Activated T-helper 17 cell treated with anti-CD3 and anti-CD28 coated beads, Interleukin-2, amount 50 U/mL, for 72 hours (primary cell): ENCODE measurements at places on chromosomes 11 and 22. TPM values are rescaled to one million over a fixed set of nuclear protein-coding genes. Genes with fewer than 3 reads are reported as not detected.
A peak's percentile ranks its signal among the peaks of the same experiment; 100 is the strongest.

GRCh38 chr11:11390068-11390771 lies 37.2 kb upstream of the CSNK2A3 start:
- no peak for ATAC-seq

- ATAC-seq = peak; percentile 51
Observed at GRCh38 chr22:45268167-45268957, 16.4 kb upstream of the UPK3A start.

GRCh38 chr11:72085621-72086351 lies 5.1 kb downstream of the LRRC51 start:
- ATAC-seq = peak; percentile 41

DNA sequence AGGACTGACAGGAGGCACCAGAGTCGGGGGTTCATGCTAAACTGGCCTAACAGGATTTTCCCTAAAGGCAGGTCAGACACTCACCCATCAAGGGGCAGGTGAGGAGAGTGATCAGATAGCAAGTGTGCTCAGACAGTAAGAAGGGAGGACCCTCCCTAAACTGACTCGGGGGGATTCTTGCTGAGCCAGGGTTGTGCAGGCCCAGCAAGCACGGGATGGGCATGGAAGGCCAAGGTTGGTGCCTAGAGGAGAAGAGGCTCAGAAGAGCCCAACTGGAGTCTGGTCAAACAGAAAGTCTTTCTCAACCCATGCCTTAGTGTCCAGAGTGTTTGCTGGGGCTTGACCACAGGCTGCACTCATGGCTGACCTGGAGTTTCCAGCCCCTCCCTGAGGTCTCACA lies 6.2 kb upstream of the APOL1 start:
- no peak for ATAC-seq

GRCh38 chr11:80846979-80847378 lies 1406.1 kb upstream of the TENM4 start:
- peak; percentile 43 for ATAC-seq

UPB1 gene
- total RNA-seq = not detected

NLRP14 gene
- total RNA-seq = not detected
